ENCODE measurements at places on chromosomes 2 and 18.

DNA sequence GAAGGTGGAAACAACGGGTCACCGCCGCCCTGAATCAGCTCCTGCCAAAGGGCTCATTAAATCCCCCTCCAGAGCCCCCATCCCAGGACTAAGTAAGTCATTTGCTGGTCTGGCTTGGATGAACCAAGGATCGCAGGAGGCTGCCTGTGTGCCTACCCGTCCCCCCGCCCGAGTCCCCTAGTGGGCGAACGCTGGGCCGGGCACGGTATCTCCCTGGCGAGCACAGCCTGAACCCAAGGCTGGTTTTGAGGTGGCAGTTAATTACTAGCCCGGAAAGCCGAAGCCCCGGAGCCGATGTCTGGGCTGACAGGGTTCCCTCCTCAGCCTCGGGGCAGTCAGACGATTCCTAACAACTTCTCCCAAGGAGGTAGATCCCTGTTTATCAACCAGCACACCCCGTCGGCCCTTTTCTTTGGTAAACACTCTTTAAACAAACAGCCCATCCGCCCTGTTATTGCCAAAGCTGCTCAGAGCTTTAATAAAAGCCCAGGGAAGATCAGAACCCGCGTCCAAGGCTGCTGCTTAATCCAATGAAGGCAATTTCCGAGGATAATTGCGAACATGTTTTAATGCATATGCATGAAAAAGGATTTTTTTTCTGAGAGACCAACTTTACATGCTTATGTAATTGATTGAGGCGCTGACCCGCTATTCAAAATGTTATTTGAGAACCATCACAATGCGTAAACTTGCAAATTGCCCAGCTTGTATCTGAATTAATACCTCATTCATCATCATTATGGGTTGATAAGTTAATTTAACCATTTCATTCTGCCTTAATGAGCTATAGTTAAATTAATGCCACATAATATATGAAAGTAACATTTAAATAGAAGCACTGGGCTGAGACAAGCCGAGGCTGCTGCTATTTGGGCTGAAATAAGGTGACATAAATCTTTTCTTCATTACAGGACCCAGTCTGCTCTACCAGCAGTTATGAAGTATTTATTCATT is 10.5 kb downstream of the EVX2 start:
- DNase-seq: no peak

- no peak for DNase-seq
These were observed 480.3 kb downstream of the BCL11A start for GRCh38 chr2:60073201-60073600.

- no peak for DNase-seq
These were observed 4.7 kb upstream of the ADNP2 start for GRCh38 chr18:80104364-80104779.

DNA sequence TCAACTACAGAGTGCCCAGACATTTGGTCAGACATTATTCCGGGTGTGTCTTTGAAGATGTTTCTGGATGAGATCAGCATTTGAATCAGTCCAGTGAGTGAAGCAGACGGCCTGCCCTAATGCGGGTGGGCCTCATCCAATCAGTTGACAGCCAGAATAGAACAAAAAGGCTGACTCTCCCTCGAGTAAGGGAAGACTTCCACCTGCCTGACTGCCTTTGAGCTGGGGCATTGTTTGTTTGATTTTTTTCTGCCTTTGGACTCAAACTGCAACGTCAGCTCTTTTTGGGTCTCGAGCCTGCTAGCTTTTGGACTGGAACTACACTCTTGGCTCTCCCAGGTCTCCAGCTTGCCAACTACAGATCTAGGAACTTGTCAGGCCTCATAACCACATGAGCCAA is 111.7 kb upstream of the AGAP1 start:
- DNase-seq: no peak

- DNase-seq: no peak
These were observed 50.9 kb upstream of the ATL2 start for GRCh38 chr2:38427936-38428335.

DNA sequence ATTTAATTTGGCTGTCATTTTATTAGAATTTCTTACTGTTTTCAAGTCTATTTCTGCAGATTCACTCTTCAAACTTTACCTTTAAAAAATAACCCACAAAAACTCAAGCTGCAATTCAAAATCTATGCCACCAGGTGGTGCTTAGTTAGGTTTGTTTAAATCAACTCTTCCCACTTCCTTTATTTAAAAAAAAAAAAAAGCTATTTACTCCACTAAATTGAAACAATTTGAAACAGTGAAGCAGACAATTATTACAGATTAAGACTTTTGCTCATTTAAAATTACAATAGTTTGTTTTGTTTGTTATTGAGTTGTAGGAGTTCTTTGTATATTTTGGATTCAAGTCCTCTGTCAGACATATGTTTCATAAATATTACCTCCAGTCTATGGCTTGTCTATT is 300.0 kb downstream of the PDE11A start:
- DNase-seq: no peak

GRCh38 chr2:157305723-157306110 is 19.9 kb downstream of the ERMN start:
- DNase-seq: no peak

- no peak for DNase-seq
These were observed 225.8 kb upstream of the COPS8 start for GRCh38 chr2:236859908-236860307.

DNA sequence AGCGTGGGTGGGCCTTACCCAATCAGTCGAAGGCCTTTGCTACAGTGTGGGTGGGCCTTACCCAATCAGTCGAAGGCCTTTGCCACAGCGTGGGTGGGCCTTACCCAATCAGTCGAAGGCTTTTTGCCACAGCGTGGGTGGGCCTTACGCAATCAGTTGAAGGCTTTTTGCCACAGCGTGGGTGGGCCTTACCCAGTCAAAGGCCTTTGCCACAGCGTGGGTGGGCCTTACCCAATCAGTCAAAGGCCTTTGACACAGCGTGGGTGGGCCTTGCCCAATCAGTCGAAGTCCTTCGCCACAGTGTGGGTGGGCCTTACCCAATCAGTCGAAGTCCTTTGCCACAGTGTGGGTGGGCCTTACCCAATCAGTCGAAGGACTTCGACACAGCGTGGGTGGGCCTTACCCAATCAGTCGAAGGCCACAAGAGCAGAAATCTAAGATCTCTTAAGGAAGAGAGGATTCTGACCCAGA is 16.3 kb upstream of the GAL3ST2 start:
- DNase-seq: no peak

DNA sequence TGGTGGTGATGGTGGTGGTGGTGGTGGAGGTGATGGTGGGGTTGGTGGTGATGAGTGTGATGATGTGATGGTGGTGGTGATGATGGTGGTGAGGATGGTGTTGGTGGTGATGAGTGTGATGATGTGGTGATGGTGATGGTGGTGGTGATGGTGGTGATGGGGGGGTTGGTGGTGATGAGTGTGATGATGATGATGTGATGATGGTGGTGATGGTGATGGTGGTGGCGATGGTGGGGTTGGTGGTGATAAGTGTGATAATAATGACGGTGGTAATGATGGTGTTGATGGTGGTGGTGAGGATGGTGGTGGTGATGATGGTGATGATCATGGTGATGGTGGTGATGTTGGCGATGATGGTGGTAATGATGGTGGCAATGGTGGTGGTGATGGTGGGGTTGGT is 67.7 kb downstream of the RRM2 start:
- DNase-seq: no peak
